Smooth muscle cell of the coronary artery (primary cell): ENCODE measurements at places on chromosomes 3 and 15. TPM values are rescaled to one million over a fixed set of nuclear protein-coding genes. Genes with fewer than 3 reads are reported as not detected.

Gene ANKUB1
- not detected in 2 replicates for total RNA-seq

Gene C3orf20
- under 0.01 TPM in 1 of 2 replicates, not detected in the other for total RNA-seq

Gene ECE2
- total RNA-seq, result not detected in 2 replicates

Gene CACNA2D3
- total RNA-seq, result 0.38 and 0.59 TPM in 2 replicates

Gene ITPKA
- total RNA-seq, result 0.60 and 1.3 TPM in 2 replicates

Gene FSTL1
- 822 and 852 TPM in 2 replicates for total RNA-seq

Gene LSAMP
- 0.23 and 4.1 TPM in 2 replicates for total RNA-seq
